ENCODE measurements at places on chromosomes 16 and 17. TPM values are rescaled to one million over a fixed set of nuclear protein-coding genes. Genes with fewer than 3 reads are reported as not detected.
A peak's percentile ranks its signal among the peaks of the same experiment; 100 is the strongest.

- peak; percentile 73 for DNase-seq
These were observed 5.2 kb downstream of the FLCN start for GRCh38 chr17:17231621-17232302.

DNA sequence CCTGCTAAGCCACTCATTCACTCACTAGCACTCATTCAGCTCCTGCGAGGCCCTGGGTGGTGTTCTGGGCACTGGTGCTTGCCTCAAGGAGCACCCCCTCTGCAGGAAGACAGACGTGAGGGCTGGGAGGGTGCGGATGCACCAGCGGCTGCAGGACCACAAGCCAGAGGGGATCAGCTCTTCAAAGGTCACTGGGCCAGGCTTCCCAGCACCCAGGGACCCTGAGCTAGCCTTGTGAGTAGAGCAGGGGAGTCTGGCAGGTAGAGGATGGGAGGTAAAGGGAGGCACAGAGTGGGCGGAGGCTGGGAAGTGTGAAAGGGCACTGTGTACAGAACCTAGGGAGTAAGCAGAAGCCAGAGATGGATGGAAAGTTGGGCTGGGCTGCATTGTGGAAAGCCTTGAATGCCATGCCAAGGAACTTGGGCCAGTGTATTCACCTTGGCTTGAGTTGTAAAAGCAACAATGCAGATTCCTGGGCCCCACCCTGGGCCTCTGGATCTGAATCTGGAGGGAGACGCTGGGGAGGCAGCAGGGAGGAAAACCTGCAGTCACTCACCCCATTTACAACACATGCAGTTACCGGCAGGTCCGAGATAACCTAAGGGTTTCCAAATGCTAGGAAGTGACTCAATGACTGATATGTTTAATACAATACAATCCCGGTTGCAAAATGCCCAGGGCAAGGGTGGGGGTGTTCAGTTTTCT lies 1.7 kb downstream of the IL4R start:
- peak; percentile 92 for DNase-seq

ESRP2 gene
- 0.23 TPM for total RNA-seq

DNA sequence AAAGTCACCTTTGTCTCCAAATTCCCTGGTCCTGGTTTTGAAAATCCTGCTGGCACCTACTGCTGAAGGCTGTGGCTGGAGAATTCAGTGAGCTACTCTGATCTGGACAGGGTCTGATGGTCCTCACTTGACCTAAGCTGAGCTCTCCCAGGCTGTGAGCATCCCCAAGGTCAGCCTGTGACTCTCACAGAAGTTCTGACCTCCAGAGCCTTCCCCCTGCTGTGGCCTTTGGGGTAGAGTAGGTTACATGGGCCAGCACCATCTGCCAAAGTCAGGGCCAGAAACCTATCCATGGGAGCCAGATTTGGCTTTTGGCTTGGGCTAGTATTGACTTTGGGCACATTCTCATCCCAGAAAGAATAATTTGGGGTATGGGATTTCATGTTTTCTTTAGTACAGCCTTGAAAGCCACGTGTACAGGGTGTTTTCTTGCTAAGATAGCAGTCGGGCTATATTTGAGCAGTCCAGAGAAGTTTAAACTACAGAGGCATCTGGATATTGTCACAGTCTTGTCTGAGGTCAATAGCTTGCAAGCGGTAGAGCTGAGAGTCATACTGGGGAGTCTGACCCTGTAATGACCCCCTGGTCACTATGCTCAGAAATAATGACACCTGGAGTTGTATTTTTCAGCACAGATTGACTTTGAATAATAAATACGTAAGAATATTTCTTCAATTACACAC lies 6.2 kb upstream of the AGRP start:
- no peak for DNase-seq

GNG13 gene
- not detected for total RNA-seq

DNA sequence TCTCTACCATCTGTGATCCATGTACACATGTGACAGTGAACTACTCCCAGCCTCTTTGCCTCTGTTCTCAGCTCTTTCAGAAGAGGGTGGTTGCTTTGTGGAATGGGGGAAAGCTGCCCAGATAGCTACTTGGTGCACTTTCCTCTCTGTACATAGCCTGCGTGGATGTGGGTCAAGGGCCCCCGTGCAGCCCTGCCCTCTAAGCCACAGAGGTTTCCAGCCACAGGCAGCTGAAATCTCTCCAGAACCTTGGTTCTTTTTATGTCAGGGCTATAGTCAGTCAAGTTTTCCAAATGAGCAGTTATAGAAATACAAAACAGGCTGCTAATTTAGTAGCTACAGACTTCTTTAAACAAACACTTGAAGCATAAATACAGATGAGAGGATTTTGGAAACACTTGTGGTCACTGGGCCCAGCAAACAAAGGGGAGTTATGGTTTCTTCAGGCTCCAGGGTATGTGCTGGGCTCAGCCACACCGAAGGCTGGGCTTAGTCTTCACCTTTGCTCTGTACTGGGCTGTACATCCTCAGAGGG lies 199.7 kb upstream of the ASIC2 start:
- DNase-seq, result no peak

- no peak for DNase-seq
These were observed 29.9 kb downstream of the AXIN1 start for GRCh38 chr16:322476-323143.

DNA sequence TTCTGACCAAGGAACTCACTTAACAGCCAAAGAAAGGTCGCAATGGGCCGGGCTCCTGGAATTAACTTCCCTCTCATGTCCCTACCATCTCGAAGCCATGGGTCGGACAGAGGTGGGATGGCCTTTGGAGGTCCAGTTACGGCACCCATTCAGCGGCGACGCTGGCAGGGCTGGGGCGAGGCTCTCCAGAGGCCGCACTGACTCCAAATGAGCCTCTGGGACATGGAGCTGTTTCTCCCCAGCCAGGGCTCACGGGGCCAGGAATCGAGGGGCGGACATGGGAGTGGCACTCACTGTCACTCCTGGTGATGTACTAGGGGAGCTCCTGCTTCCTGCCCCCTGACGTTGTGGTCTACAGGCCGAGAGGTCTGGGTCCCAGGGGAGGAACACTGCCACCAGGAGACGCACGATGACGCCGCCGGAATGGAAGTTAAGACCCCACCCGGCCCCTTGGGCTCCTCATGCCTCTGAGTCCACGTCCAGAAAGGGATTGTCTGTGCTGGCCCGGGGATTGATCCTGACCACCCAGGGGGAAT lies 60.7 kb upstream of the METRNL start:
- DNase-seq, result peak; percentile 76

- DNase-seq, result no peak
These were observed 789 bp downstream of the CSNK1D start for GRCh38 chr17:82272495-82273326.

SMYD4 gene
- 19.7 TPM for total RNA-seq

GPS1 gene
- 54.6 TPM for total RNA-seq

DNA sequence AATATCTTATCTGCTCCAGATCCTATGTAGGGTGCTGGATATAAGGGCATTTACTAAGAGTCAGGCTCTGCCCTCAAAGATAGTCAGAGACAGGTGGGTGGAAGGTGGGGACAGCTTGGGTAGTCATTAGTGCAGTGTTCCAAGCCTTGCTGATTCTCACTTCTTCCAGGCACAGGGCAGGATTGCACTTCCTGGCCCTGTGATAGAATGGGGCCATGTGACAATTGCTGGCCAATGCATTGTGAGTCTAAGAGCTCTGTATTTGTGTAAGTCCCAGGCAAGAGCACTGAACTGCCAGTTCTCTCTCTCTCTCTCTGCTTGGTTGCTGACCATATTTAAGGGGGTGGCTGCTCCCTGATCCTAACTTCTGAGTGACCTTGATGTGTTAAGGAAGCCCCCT lies 112.1 kb downstream of the C16orf78 start:
- DNase-seq, result no peak

DNA sequence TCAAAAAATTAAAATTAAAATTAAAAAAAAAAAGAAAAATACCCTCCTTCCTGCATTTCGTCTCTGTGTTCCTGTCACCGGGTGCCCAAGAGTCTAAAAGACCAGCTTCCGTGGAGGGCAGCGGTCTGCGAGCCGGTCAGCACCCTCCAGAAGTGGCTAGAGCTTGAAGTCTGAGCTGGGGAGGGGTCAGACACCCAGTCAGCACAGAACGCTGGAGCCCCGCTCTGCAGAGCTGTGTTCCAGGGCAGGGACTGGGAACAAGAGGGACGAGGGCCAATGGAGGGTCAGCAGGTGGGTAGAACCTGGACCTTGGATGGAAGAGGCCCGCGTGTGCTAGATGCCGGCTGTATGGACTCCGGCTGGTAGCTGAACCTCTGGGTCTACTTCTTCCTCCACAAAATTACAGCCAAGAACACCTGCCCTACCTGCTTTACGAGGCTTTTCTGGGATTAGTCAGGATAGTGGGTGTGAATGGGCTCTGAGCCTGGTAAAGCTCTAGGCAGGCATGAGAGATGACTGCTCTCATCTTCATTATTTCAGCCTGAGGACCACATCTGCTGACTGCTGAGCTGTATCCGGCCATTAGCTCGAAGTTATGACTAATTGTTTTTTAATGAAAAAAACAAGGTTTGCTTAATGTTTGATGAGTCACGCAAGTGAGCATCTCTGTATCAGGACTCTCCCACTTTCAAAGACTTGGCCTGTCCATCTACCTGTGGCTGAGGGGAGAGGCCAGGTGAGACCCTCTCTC lies 5.9 kb downstream of the TRPV1 start:
- DNase-seq, result no peak

Measured in posterior vena cava (tissue), 2 donors.